Nasal cavity respiratory epithelium epithelial cell of viscerocranial mucosa (primary cell): ENCODE measurements at places on chromosomes 1 and 21. TPM values are rescaled to one million over a fixed set of nuclear protein-coding genes. Genes with fewer than 3 reads are reported as not detected.

Gene PKLR
- under 0.01 TPM in 1 of 2 replicates, not detected in the other for total RNA-seq

Gene FAM131C
- 0.34 and 1.00 TPM in 2 replicates for total RNA-seq

Gene RXFP4
- not detected in 2 replicates for total RNA-seq

Gene ACKR1
- not detected in 2 replicates for total RNA-seq

Gene BEND5
- total RNA-seq: 0.21 TPM in 1 of 2 replicates, not detected in the other

Gene OR10R2
- total RNA-seq: not detected in 2 replicates

Gene ELAVL4
- not detected in 2 replicates for total RNA-seq

Gene KLF18
- not detected in 2 replicates for total RNA-seq

Gene PDE4B
- under 0.01 TPM in 2 replicates for total RNA-seq

Gene CYB5RL
- 3.8 and 4.1 TPM in 2 replicates for total RNA-seq

Gene ESRRG
- 0.21 TPM in 1 of 2 replicates, not detected in the other for total RNA-seq

Gene SPATA1
- 0.14 and 0.34 TPM in 2 replicates for total RNA-seq

Gene CFAP45
- total RNA-seq: 0.14 and 0.34 TPM in 2 replicates

Gene UQCRHL
- 0.68 and 1.9 TPM in 2 replicates for total RNA-seq

Gene NTRK1
- under 0.01 TPM in 1 of 2 replicates, not detected in the other for total RNA-seq

Gene TEX38
- total RNA-seq: not detected in 2 replicates

Gene IFNLR1
- 5.8 and 9.6 TPM in 2 replicates for total RNA-seq

Gene SPRR2G
- total RNA-seq: 2.1 TPM in 1 of 2 replicates, not detected in the other

Gene INAVA
- total RNA-seq: 34.2 and 77.3 TPM in 2 replicates

Gene TGFB2
- 7.2 and 20.4 TPM in 2 replicates for total RNA-seq

Gene AKNAD1
- 0.68 TPM in 1 of 2 replicates, not detected in the other for total RNA-seq
